ENCODE measurements at places on chromosomes 11 and 22. TPM values are rescaled to one million over a fixed set of nuclear protein-coding genes. Genes with fewer than 3 reads are reported as not detected.

Gene FCHSD2
- total RNA-seq, result 13.4 TPM

Gene CSRP3
- not detected for total RNA-seq

Gene PRODH
- total RNA-seq, result under 0.01 TPM

Gene DDX10
- total RNA-seq, result 16.1 TPM

Gene POU2F3
- 0.12 TPM for total RNA-seq

Gene CECR2
- not detected for total RNA-seq

Gene ARL2
- total RNA-seq, result 85.9 TPM

Gene KRTAP5-1
- total RNA-seq, result not detected

Gene OR52A1
- total RNA-seq, result not detected

Gene CNTN5
- total RNA-seq, result 0.36 TPM

Gene NEFH
- 0.12 TPM for total RNA-seq

Gene ADM2
- 9.6 TPM for total RNA-seq

Gene INSC
- 0.81 TPM for total RNA-seq

Gene FAM227A
- total RNA-seq, result 1.9 TPM

Gene UQCR10
- total RNA-seq, result 41.4 TPM

Gene TRIM49
- not detected for total RNA-seq

Gene SAA1
- total RNA-seq, result not detected

Gene YPEL1
- 0.73 TPM for total RNA-seq

Gene RAB38
- total RNA-seq, result 1.7 TPM

Gene CTSW
- not detected for total RNA-seq

Gene TPST2
- total RNA-seq, result 34.2 TPM

Gene VSIG10L2
- 0.36 TPM for total RNA-seq

Gene DCDC1
- 0.32 TPM for total RNA-seq

Gene MAJIN
- not detected for total RNA-seq

Gene SULT4A1
- total RNA-seq, result 0.12 TPM

Gene SEC14L6
- not detected for total RNA-seq

Gene FAM111B
- total RNA-seq, result 0.97 TPM

Gene CDHR5
- total RNA-seq, result not detected

Gene HORMAD2
- total RNA-seq, result not detected

Gene ENTHD1
- total RNA-seq, result not detected

Gene UBQLN3
- total RNA-seq, result 0.12 TPM

Gene RASGRP2
- total RNA-seq, result 1.3 TPM

Gene C22orf31
- total RNA-seq, result not detected

Gene OR52N2
- not detected for total RNA-seq

Gene SLC17A6
- not detected for total RNA-seq

Gene OR5B3
- not detected for total RNA-seq

Gene OR4D5
- not detected for total RNA-seq

Gene NXPE1
- not detected for total RNA-seq

Gene P2RX6
- total RNA-seq, result 11.5 TPM

Gene MISFA
- 0.36 TPM for total RNA-seq

Gene GPHA2
- not detected for total RNA-seq

Gene CCS
- total RNA-seq, result 25.7 TPM

Gene PANX3
- total RNA-seq, result not detected

Gene IGF2
- 1.9 TPM for total RNA-seq

Gene RAG2
- not detected for total RNA-seq

Data from hair follicle dermal papilla cell (primary cell).